Nucleus accumbens (tissue), 56 donors: ENCODE measurements at places on chromosomes 7 and 10.

DNA sequence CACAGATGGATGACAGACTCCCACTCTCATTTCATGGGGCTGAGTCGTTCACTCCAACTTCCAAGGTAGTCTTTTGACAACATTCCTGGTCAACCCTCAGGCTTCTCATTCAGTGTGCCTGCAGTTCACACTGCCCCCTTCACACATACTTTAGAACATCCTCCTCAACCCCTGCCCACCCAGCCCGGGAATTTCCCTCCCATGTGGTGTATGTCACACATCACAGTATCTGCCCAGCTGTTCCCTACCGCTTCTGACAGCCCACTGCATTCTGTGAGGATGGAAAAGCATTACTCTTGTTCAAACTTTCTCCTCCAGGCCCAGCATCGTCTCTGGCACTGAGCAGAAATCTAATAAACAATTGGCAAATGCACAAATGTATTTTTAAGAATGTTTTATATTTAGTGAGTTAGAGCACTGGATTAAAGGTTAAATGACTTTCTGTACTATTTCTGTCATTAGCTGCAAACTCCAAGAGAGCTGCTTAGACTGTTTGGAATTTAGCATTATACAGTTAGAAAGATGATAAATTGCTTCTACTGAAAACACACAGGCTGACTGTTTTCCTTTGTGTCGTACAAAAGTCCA is 110.4 kb downstream of the SFMBT2 start:
- DNase-seq, result no peak

DNA sequence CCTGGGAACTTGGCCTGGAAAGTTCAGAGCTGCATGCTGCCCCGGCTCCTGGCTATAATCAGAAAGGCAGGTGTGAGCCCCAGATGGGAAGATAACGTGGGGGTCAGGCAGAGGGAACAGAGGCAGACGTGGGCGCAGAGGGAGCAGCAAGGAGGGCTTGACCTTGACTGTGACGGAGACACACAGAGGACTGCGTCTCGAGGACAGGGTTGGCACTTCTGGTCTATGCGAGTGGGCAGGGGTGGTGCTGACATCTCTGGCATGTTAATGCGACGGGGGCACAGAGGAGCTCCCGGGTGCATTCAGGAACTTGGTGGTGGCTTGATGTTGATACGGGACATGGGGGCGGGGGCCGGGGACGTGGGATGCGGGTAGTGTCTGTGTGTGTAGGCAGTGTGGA is 232.1 kb upstream of the GRB10 start:
- no peak for DNase-seq

DNA sequence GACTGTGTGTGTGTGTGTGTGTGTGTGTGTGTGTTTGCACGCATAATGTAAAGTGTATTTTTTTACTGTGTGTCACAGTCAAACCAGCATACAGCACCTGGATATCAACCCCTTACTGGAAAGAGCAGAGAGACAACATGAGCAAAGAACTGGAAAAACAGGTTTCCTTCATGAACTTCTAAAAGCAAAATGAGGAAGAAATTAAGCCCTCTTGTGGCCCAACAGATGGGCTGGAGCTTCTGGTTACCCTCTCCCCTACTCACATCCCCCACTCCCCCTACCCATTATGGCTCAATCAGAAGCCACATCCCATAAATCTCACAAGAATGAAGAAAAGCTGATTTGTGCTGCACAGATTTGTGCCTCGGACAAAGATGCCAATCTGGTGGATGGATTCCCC is 36.2 kb downstream of the PDE1C start:
- DNase-seq, result no peak

GRCh38 chr10:52635651-52636050 is 136.9 kb downstream of the MBL2 start:
- no peak for DNase-seq

DNA sequence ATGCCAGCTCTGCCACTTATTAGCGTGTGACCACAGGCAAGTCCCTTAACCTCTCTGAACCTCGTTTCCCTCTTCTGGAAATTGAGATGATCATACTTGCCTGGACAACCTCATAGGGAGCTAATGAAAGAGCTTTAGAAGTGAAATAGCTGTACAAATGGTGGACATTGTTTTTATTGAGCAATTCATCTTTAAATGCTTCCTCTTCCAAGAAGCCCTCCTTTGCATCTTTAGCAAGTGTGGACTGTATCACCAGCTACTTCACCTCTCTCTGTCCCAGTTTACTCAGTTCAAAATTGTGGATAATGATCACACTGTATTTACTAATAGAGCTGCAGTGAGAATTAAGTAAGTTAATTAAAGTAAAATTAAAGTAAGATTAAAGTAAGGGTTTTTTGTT is 61.7 kb downstream of the CDH23 start:
- DNase-seq, result no peak

GRCh38 chr10:47059606-47060311 is 148.5 kb downstream of the PTPN20 start:
- DNase-seq, result no peak

- DNase-seq, result no peak
These were observed 30.0 kb upstream of the RAB11FIP2 start for GRCh38 chr10:118076705-118077104.

- no peak for DNase-seq
These were observed 267.5 kb downstream of the SORCS3 start for GRCh38 chr10:104908581-104908980.

GRCh38 chr7:136526408-136527105 is 341.9 kb upstream of the CHRM2 start:
- no peak for DNase-seq

GRCh38 chr7:91265693-91266066 is 1.4 kb downstream of the FZD1 start:
- DNase-seq, result no peak

- no peak for DNase-seq
These were observed 39.9 kb downstream of the TNS3 start for GRCh38 chr7:47542051-47542450.

DNA sequence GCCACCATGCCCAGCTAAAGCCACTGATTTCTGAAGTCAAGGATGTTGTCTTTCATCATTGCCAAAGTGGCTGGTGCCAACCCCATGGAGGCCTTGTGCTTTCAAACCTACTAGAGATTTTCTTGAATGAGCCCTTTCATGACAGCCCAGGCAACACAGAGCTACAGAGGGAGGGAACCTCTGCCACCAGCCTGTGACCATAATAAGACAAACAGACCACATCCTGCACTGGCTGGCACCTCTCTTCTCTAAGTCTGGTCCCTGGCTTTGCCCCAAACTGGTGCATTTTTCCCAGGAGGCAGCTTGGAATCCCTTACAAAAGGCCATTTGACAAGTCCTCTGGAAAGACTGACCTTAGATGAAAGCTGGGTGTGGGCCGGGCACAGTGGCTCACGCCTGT is 348.8 kb downstream of the GALNT17 start:
- no peak for DNase-seq

DNA sequence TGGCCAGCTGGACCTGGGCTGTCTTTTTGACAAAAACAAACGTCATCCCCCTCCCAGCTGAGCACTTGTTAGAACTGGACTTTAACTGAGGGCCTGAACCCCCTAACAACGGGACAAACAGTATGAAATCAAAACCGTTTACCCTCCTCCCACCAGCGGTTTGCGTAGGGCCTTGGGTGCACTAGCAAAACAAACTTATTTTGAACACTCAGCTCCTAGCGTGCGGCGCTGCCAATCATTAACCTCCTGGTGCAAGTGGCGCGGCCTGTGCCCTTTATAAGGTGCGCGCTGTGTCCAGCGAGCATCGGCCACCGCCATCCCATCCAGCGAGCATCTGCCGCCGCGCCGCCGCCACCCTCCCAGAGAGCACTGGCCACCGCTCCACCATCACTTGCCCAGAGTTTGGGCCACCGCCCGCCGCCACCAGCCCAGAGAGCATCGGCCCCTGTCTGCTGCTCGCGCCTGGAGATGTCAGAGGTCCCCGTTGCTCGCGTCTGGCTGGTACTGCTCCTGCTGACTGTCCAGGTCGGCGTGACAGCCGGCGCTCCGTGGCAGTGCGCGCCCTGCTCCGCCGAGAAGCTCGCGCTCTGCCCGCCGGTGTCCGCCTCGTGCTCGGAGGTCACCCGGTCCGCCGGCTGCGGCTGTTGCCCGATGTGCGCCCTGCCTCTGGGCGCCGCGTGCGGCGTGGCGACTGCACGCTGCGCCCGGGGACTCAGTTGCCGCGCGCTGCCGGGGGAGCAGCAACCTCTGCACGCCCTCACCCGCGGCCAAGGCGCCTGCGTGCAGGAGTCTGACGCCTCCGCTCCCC is at the start of gene IGFBP1:
TSS of gene IGFBP1 (plus strand) at position 304 of the 808 bp plus-strand sequence. CDS start at position 469, 165 bp downstream.
- DNase-seq, result no peak

DNA sequence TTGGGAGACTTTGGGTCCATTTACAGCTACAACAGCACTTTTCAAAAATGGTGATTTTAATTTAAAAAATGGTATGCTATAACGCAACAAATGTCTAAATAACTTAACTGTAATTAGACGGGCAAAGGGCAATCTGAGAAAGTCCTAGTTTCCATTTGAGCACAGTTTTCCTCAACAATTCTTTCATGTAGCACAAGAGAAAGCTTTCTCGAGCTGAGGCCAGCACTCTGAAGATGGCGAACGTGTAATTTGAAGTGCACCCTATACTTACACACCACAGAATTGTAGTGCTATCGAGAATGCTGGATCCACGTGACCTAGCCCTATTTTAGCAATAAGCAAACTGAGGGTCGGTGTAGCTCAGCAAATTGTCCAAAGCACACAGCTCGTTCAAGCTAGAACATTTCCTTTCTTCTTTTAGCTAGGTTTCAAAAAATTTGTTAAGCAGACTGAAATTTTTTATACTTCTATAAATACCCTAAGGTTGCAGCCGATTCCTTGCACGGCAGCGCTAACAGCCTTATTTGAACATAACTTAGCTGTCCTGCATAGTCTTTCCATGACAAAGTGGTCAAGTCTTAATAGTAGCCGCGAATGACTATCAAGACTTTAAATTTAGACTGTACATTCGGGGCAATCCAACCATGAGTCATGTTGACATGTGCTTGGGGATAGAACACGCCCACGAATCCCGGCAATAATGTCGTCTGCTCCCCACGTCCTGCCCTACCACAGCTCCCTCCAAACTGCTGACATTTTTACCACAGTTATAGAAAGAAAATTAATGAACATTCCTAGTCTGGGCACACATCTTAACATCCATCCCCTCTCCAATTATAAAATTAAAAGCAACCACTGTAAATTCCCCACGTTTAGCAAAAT is 10.0 kb downstream of the KLF6 start:
- no peak for DNase-seq

DNA sequence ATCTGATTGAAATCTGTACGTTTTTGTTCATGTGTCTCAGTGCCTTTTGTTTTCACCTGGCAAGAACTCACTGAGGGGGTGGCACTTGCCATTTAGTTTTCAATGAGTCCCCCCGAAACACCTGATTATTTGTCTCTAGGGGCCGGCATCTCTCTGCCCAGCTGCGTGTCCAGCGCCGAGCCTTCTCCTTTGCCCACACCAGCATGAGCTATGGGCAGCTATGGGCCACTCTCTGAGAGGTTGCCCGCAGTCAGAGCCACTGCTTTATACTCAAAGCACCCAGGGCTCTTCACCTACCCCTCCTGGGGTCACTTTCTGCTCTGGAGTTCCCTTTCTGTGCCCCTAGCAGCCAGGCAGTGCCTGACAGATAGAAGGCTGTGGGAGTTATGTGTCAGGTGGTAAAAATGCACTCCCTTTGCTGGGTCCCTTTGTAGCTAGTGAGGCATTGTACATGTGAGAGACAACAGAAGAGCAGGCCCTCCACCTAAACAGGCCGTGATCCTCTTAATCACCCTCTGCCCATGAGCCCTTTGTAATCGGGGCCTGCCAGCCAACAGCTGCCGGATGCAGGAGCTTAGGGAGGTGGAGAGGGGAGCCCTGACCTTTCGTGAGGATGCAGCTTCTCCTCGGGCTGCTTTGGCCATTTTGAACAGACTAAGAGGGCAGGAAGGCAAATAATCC is 133.1 kb upstream of the NPS start:
- no peak for DNase-seq

GRCh38 chr10:68981074-68981473 is 7.5 kb upstream of the KIFBP start:
- DNase-seq, result no peak

DNA sequence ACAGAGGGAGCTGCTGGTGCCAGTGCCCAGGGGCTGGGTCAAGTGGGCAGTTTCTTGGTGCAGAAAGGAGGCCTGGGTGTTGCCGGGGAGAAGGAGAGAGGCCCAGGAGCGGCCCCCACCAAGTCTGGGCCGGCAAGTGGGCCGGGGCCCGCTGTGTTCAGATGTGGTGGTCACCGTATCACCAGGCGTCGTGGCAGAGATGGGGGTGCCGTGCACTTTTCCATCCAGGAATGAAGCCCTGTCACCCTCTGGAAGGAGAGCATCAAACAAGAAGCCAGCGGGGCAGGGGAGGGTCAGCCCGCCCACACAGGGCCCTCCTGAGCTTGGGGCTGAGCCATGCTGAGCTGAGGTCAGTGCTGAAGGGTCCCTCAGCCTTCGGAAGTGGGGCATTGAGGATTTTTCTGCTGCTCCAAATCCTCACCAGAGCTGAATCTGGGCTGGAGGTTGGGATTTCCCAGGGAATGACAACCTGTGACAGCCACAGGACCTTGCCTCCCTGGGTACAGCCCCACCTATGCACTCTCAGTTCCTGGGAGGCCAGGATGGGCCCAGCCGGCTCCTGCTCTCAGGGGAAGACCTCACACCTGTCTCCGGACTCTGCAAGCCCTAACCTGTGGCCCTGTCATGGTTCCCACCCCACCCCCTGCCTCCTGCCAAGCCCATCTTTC is 27.9 kb upstream of the INPP5A start:
- DNase-seq, result no peak

GRCh38 chr7:79598351-79598750 is 144.9 kb upstream of the MAGI2 start:
- DNase-seq, result no peak

DNA sequence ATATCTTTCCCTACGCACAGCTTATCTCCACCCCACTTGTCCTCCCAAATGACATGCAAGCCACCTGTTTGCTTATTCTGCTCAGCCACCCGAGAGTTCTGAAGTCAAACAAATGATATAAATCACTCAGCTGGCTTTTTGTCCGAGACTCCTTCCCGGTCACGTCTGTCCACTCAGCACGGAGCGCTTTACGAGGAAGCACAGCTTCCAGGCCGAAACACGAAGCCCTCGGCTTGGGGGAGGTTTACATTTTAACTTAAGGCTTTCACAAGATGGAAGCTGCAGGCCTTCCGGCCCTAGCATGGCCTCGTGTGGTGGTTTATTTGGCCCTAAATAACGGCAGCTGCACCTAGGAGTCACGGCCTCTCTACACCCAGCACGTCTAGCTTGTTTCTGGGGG is 60.1 kb upstream of the GNA12 start:
- DNase-seq, result no peak
